B cell (primary cell): ENCODE measurements at places on chromosomes 5 and 9. TPM values are rescaled to one million over a fixed set of nuclear protein-coding genes. Genes with fewer than 3 reads are reported as not detected.

The CMYA5 gene
- 0.10 and 0.25 TPM in 2 replicates for total RNA-seq

The LCN1 gene
- total RNA-seq, result not detected in 2 replicates

- H3K36me3 ChIP-seq, result no peaks in the 10 kb centered on the region
- no peak overlapping the region for H3K27ac ChIP-seq
Observed at GRCh38 chr5:143987751-143988560, 176.0 kb downstream of the HMHB1 start.

- H3K36me3 ChIP-seq, result no peaks in the 10 kb centered on the region
- H3K4me3 ChIP-seq, result no peak overlapping the region
- no peak for DNase-seq
- no peaks in the 10 kb centered on the region for H3K4me1 ChIP-seq
- no peak overlapping the region for H3K27ac ChIP-seq
Observed at GRCh38 chr5:107739661-107740060, 68.9 kb upstream of the EFNA5 start.

DNA sequence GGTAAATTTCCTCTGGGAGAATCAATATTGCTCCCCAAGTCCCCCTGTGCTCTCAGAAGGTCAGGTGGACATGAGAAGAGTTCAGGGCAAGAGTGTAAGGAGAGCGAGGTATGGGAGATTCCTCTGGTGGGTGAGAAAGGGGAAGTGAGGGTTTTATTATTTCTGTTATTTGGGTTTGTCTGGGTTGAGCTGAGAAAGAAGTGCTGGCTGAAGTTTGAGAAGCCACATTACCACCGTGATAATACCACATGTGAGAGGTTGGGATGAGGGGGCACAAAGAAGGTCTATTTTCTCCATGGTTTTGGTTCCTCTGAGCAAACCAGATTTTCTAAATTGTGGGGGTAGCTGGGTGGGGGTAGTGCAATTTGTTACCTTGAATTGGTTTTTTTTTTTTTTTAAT is 350.4 kb downstream of the OSTF1 start:
- H3K4me3 ChIP-seq, result no peak overlapping the region
- no peaks in the 10 kb centered on the region for H3K27me3 ChIP-seq
- H3K36me3 ChIP-seq, result no peaks in the 10 kb centered on the region
- DNase-seq, result no peak
- H3K4me1 ChIP-seq, result no peaks in the 10 kb centered on the region
